Stimulated activated CD8-positive, alpha-beta memory T cell treated with anti-CD3 and anti-CD28 coated beads, Interleukin-4, amount 100 ng/mL, for 24 hours (primary cell): ENCODE measurements at places on chromosomes 3 and 15.

DNA sequence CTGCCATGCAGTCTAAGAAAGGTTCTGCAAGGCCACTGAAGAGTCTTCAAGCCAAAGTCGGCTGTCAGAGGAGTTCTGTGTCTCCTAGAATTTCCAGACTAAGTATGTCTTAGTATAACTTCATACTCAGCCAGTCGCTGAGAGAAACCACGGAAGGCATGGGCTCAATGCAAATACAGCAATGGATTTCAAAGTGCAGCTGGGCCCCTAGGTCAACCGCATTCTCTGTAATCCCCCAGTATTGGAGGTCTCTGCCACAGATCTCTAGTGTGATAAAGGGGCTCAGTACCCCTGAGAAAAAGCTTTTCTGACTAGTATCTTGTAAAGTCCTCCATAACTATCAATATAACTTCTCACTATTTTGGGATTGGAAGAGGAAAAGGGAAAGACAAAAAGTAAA lies 208.3 kb downstream of the VPS13C start:
- DNase-seq = no peak

DNA sequence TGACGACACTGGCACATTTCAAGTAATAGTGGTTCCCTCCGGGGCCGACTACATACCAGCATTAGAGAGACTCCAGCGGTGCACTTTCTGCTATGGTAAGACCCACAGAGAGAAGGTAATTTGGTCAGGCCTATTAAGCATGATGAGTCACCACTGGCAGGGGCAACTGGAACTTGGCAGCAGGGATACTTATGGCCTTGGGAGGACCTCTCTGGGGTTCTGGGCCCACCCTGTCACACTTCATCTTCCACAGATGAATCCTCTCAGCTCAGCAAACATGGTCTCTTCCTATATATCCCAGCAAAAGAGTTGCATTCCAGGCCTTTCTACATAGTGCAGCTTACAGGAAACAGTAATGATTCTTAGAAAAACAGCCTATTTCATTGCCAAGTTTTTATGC lies 88.0 kb downstream of the PIK3R4 start:
- no peak for DNase-seq

DNA sequence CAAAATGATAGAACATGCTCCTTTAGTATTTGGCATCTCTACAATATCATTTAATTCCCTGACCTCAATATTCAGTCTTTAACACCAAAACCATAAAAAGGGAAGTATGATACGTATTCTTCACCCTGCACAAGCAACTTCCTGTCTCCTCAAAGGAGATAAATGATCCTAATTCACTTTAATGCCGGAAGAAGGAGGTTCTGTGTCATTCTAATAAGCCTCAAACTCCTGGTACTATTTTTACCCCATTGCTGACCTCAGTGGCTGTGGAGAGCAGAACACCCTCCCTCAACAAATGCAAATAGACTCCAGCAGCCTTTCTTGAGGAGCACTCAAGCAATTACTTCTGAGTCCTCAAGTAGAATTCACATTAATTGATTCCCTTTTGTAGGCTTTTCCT lies 173.3 kb downstream of the TMEM108 start:
- no peak for DNase-seq

GRCh38 chr3:108605028-108605427 lies 15.5 kb downstream of the DZIP3 start:
- DNase-seq = no peak

DNA sequence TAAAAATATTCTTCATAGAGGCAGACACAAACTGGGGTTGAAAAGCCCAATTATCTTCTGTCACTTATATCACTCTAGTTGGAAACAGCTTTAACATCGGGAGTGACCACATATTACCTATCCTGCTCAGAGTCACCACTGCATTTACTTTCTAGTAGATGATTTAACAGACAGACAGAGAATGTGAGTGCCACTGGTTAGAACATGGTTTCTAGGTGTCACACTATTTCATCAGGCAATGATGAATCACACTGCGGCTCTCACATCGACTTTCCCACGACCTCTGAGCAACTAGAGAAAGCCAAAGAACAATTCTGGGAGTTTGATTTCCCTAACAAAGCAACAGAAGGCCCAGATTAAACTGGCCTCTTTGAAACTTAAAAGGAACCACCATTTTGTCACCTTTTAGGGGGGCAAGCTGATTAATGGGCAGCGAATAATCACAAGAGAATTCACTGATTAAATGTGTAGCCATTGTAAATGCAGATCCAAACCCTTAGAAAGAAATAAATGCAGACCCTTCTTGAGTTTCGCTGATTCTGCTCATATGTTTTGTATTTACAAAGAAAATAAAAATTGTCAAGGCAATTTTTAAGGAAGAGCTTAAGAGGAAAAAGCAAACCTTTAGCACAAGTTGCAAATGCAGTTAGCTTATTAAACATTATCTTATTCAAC lies 112.6 kb upstream of the KBTBD8 start:
- DNase-seq = no peak

DNA sequence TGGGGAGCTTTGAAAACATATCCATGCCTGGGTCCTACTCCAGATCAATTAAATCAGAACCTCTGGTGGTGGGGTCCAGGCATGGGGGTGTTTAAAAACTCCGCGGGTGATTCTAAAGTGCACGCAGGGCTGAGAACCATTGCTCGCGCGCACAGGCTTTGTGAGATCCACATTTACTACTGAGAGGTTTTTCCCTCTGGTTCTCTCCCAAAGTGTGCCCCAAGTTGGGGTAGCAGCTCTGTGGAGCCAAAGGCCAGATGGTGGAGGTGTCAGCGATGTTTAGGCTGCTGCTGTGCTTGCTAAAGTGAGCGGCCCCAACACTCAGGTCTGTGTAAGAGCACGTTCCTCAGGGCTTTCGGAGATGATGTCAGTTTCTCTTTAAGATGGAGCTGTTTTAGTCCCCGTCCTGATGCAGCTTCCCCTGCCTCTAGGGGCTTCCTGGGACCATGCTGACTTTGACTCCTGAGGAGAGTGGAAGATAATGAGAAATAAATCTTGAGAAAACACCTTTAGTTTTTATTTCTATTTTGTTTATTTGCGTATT lies 13.4 kb upstream of the MAGEF1 start:
- DNase-seq = no peak

GRCh38 chr15:85541744-85542143 lies 161.3 kb downstream of the AKAP13 start:
- DNase-seq = no peak

DNA sequence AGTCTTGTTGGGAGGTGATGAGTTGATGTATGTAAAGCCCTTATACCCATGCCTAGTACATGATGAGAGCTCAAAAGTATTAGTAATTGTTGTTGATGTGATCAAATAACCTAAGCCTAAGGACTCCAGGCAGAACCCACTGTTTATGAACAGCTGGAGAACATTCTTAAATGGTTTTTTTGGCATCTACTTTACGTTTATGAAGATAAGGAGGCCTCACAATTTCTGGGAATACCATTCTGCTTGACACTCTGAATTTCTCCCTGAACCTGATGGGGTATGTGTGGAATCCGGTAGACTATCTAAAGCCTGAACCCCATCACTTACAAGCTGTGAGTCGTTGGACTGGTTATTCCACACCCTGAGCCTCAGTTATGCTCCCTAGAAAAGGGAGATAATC lies 244.6 kb upstream of the WNT5A start:
- no peak for DNase-seq

DNA sequence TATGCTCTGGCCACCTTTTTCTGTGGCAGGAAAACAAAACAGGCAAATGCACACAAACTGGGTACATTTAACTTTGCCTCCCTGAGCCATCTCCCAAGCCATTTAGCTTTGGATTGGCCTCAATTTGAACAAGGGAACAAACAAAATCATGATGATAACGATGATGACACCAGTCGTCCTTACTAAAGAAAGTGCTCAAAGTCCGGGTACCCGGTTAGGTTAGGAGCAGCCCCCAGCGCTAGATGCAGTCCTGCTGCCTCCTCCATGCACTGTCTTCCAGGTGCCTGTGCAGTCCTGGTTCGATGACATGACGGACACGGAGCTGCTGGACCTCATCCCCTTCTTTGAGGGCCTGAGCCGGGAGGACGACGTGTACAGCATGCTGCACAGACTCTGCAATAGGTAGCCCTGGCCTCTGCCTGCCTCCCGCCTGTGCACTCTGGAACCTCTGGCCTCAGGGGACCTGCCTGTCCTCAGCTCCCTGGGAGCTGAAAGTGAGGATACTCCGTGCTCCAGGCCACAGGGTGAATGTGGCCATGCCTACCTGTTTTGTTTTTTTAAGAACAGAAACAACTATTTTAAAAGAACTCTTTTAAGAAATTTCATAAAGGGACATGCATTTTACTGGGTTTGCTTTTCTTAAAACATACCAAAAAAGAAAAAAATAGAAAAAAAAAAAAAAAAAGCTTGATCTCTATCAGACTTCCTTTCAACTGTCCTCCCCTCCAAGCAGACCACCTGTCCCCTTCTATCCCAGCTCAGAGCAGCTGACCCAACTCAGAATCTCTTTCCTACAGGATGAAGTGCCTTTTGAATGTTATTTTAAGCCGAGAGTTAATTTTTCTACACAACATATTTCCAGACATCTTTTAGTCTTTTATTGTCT lies 9.9 kb upstream of the VILL start:
- DNase-seq = no peak

GRCh38 chr3:44396200-44397171 lies 57.9 kb downstream of the TCAIM start:
- DNase-seq = no peak

DNA sequence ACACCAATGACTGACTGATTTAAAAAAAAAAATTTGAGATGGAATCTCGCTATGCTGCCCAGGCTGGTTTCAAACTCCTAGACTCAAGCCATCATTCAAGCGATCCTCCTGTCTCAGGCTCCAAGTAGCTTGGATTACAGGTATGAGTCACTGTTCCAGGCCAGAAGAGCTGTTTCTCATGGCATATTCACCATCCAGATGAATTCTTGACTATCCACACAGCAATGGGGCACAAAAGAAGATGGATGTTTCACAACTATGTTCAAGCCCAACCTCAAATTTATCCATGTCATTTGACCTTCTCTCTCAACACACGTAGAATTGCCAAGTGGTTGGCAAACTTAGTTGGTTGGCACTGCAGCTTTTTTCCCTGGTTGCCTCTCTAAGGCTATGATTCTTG lies 40.6 kb downstream of the PRICKLE2 start:
- no peak for DNase-seq
